T-helper 9 cell (primary cell): ENCODE measurements at places on chromosomes 11 and 22.

GRCh38 chr11:83979593-83979992 is 693.4 kb upstream of the CCDC90B start:
- DNase-seq = no peak

GRCh38 chr22:27213294-27213693 is 555.9 kb downstream of the MIAT start:
- no peak for DNase-seq

- no peak for DNase-seq
These were observed 728.0 kb upstream of the TENM4 start for GRCh38 chr11:80168796-80169195.

DNA sequence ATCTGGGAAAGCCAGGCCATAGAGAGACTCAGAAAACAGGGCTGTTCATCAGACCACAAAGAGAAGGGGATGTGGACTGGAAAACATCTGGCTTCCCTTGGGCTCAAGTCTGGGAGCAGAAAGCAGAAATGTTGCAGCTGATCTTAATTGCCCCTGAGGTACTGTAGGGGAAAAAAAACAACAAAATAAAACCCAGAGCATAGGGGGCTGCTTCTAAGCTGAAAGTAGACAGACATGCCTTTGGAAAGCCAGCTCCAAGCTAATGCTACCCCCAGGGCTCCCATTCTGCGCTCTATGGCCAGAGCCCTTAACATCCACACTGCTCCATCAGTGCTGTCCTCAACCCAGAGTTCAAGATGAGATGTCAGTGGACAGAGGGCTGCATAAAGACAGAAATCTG is 2.0 kb upstream of the PACSIN3 start:
- DNase-seq = no peak

DNA sequence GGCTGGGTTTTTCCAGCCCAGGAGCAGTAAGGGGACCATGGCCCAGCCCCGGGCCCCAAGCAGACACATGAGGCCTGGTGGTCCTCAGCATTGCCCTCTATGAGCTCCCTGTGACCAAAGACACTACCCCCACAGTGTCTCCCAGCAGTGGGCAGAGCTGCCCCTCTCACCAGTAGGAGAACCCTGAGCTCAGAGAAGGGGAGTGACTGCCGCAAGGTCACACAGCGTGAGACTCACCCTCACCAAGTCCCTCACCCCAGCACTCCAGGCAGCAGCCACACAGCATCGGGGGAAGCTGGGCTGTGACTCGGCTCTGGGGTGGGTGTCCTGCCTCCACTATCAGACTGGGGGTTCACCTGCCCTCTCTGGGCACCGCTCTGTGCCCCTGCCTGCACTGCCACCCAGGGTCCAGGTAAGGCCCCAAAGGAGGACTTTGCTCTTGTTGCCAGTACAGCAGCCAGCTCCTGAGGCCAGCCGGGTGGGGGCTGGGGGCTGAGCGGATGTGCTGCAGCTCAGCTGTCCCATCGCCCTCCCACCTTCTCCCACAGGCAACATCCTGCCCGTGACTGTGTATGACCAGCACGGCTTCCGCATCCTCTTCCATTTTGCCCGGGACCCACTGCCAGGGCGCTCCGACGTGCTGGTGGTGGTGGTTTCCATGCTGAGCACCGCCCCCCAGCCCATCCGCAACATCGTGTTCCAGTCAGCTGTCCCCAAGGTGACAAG is 7.9 kb upstream of the SH3BP1 start:
- no peak for DNase-seq

GRCh38 chr22:37419969-37420685 is 7.2 kb downstream of the ELFN2 start:
- no peak for DNase-seq
